Uterus (tissue), 4 donors: ENCODE measurements at places on chromosomes 7 and 10.
A peak's percentile ranks its signal among the peaks of the same experiment; 100 is the strongest.

DNA sequence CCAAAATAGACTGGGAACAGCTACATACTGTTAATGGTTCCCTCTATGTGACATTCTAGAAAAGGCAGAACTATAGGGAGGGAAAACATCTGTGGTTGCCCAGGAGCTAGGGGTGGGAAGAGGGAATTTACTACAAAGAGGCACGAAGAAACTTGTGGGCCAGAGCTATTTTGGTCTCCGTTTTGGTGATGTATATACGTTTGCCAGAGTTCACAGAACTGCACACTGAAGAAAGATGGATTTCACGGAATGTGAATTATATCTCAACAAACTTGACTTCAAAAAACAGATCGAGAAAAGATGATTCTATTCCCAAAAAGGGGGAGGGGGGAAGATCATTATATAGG, 386 bp upstream of the AS3MT start:
- no peak for DNase-seq
- peak overlapping the region; percentile 43 for H3K4me3 ChIP-seq
- H3K36me3 ChIP-seq: no peaks in the 10 kb centered on the region

- no peak overlapping the region for H3K27ac ChIP-seq
- H3K4me1 ChIP-seq: no peaks in the 10 kb centered on the region
- no peaks in the 10 kb centered on the region for H3K36me3 ChIP-seq
- H3K4me3 ChIP-seq: no peak overlapping the region
- no peak for DNase-seq
These were observed 11.6 kb upstream of the NKX2-3 start for GRCh38 chr10:99520847-99521764.

DNA sequence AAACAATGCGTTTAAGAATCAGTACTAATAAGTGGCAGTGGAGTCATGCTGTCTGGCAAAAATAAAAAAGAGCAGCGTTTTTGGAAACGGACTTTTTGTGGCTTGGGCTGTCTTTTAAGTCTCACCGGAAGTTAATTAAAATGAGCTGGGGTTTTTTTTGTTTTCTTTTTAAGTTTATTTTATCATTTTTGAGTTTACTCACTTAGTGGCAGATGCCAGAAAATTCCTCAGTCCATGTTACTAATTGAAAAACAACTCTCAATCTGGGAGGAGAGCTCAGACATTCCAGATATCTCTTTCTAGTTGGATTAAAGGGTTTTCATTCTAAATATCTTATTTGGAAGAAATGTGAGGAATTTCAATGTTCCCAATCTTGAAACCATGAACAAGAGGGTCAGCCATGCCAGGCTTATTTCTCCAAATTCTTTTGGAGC, 133.8 kb upstream of the AGR3 start:
- no peaks in the 10 kb centered on the region for H3K27me3 ChIP-seq
- H3K36me3 ChIP-seq: no peaks in the 10 kb centered on the region
- DNase-seq: no peak
- H3K4me3 ChIP-seq: no peak overlapping the region
- H3K4me1 ChIP-seq: no peaks in the 10 kb centered on the region

DNA sequence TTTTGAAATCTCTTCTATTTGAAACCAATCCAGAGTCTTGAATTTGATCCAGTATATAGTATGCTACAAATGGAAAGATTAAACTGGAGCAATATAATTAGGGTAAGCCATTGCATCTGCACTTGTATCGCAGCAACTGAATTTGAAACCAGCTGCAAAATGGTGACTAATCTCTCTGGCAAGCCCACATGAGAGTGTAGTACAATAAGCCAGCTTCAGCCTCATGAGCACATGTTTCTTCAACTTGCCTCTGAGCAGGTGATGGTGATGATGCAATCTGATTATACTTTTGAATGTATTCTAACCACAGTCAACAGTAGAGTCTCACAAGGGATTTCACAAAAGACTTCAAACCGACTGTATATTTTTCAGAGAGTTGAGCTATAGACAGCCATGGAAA, 829 bp upstream of the RPA3 start:
- no peak overlapping the region for H3K4me3 ChIP-seq
- no peaks in the 10 kb centered on the region for H3K27me3 ChIP-seq
- no peaks in the 10 kb centered on the region for H3K36me3 ChIP-seq
- H3K4me1 ChIP-seq: no peaks in the 10 kb centered on the region
- peak overlapping the region; percentile 10 for H3K27ac ChIP-seq

GRCh38 chr7:24914465-24914859, 65.5 kb downstream of the OSBPL3 start:
- no peak overlapping the region for H3K4me3 ChIP-seq
- DNase-seq: no peak
- no peaks in the 10 kb centered on the region for H3K36me3 ChIP-seq

- no peak for DNase-seq
- no peaks in the 10 kb centered on the region for H3K4me1 ChIP-seq
- H3K4me3 ChIP-seq: no peak overlapping the region
- H3K36me3 ChIP-seq: no peaks in the 10 kb centered on the region
- H3K27ac ChIP-seq: no peak overlapping the region
- no peaks in the 10 kb centered on the region for H3K27me3 ChIP-seq
These were observed 152.6 kb downstream of the POU6F2 start for GRCh38 chr7:39130274-39130673.

DNA sequence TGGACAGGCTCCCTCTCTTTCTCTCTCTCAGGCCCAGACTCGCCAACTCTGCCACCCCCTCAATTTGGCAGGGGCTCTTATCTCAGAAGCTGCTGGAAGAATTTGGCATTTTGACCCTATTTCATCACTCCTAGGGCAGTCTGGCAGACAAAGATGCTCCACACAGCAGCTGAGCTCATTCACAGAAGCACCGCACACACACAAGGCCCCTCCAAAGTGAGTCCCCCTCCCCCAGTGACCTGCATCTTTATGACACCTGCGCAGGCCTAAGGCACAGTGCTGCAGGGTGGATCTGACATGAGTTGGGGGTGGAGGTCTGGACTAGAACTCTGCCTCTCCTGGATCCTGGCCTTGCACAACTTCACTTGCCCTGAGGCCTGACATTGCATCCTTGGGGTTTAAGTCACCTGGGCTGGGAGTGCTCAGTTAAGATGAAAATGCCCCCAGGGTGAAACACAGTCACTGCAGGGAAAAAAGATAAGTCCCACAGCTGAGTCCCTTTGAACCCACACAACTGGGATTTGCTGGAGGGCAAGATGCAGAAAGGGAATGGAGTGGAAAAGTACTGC, 41.1 kb upstream of the DUSP5 start:
- no peaks in the 10 kb centered on the region for H3K4me1 ChIP-seq
- no peaks in the 10 kb centered on the region for H3K36me3 ChIP-seq
- no peak for DNase-seq
- no peaks in the 10 kb centered on the region for H3K27me3 ChIP-seq
- H3K27ac ChIP-seq: no peak overlapping the region

- no peaks in the 10 kb centered on the region for H3K36me3 ChIP-seq
- H3K4me1 ChIP-seq: peaks cover 11% of the 10 kb centered on the region
- DNase-seq: no peak
- H3K4me3 ChIP-seq: no peak overlapping the region
- H3K27me3 ChIP-seq: no peaks in the 10 kb centered on the region
These were observed 3.2 kb downstream of the HTRA1 start for GRCh38 chr10:122464586-122464985.

DNA sequence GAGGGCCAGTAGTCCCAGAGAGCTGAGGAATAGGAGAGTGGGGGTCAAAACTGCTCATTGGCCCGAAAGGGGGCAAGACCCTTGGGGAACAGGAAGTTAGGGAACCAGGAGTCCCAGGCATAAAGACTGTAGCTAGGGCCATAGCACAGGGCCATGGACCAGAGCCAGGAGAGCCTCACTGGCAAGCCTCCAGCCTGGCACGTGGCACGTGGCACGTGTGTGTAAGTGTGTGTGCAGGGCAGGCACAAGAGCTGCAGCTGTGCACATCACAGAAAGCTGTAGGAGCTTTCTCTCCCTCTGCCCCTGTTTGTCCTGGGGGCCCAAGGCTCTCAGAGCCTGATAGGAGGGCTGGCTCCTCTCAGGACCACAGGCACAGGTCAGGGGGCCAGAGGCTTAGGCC, 47.8 kb upstream of the SLF2 start:
- no peaks in the 10 kb centered on the region for H3K36me3 ChIP-seq
- DNase-seq: no peak
- H3K4me1 ChIP-seq: no peaks in the 10 kb centered on the region
- H3K4me3 ChIP-seq: no peak overlapping the region
- H3K27me3 ChIP-seq: no peaks in the 10 kb centered on the region

GRCh38 chr10:25036381-25036780, 20.0 kb downstream of the THNSL1 start:
- no peak overlapping the region for H3K27ac ChIP-seq
- no peak for DNase-seq
- no peak overlapping the region for H3K4me3 ChIP-seq
- H3K4me1 ChIP-seq: no peaks in the 10 kb centered on the region
- no peaks in the 10 kb centered on the region for H3K27me3 ChIP-seq

- H3K4me1 ChIP-seq: no peaks in the 10 kb centered on the region
- no peak overlapping the region for H3K4me3 ChIP-seq
- no peaks in the 10 kb centered on the region for H3K36me3 ChIP-seq
- H3K27me3 ChIP-seq: no peaks in the 10 kb centered on the region
- no peak for DNase-seq
These were observed 24.5 kb downstream of the RSU1 start for GRCh38 chr10:16792675-16793074.

DNA sequence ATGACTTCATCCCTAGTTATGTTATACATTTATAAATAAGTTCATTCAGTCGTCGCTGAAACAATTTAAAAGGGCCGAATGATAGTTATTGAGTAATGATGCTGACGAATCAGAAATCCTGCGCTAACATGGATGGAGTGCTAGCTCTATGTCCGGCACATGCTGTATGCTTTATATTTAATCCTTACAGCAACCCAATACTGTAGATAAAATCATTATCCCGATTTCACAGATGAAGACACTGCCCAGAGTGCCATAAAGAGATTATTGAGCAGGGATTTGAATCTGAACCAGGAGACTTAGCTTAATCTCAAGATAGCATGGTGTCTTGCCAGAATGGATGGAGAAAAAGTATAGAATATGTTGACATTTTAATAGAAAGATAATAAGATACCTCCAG, 1.1 kb upstream of the ICA1 start:
- no peaks in the 10 kb centered on the region for H3K4me1 ChIP-seq
- no peaks in the 10 kb centered on the region for H3K27me3 ChIP-seq
- H3K36me3 ChIP-seq: no peaks in the 10 kb centered on the region
- no peak for DNase-seq
- no peak overlapping the region for H3K4me3 ChIP-seq
- H3K27ac ChIP-seq: no peak overlapping the region

GRCh38 chr7:44377681-44378421, 52.5 kb upstream of the CAMK2B start:
- no peaks in the 10 kb centered on the region for H3K27me3 ChIP-seq
- no peaks in the 10 kb centered on the region for H3K4me1 ChIP-seq
- no peak overlapping the region for H3K27ac ChIP-seq
- H3K36me3 ChIP-seq: no peaks in the 10 kb centered on the region

GRCh38 chr10:103227416-103227815, 18.3 kb upstream of the RPEL1 start:
- H3K4me3 ChIP-seq: no peak overlapping the region
- no peak overlapping the region for H3K27ac ChIP-seq
- no peaks in the 10 kb centered on the region for H3K36me3 ChIP-seq
- H3K4me1 ChIP-seq: no peaks in the 10 kb centered on the region
- H3K27me3 ChIP-seq: no peaks in the 10 kb centered on the region
- DNase-seq: no peak

DNA sequence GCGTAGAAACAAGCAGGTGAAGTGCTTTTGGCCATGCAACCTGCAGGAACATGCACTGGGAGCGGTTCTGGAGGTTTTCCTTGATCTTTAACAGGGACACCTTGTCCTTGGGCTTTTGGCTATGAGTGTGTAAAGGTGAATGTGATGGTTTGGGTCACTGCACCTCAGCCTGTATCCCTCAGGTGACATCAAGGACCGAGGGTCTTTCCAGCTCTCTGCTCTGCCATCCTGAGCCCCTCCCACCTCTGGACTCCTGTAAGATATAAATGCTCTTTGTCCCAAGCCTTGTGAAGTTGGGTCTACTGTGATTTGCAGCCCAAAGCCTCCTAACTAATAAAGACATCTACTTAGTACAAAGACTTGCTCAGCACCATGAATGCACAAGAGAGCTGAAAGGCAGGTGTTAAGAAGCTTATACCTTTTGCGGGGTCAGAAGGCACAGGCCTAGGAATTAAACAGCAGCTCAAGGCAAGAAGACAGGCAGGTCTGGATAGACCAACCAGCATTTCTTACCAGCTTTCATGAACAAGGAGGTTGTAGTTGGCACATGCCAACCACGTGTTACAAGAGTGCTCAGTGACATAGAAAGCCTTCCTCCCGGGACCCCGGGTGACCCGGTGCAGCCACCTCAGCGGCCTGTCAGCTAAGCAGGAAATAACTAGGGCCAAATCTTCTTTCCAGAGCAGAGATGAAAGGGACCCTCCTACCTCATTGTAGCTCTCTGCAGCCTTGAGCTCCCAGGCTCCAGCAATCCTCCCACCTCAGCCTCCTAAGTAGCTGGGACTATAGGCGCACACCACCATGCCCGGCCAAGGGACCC, 89.9 kb downstream of the CARD11 start:
- no peak overlapping the region for H3K4me3 ChIP-seq
- H3K36me3 ChIP-seq: no peaks in the 10 kb centered on the region
- no peak overlapping the region for H3K27ac ChIP-seq
- H3K4me1 ChIP-seq: no peaks in the 10 kb centered on the region
- no peaks in the 10 kb centered on the region for H3K27me3 ChIP-seq

- H3K4me1 ChIP-seq: no peaks in the 10 kb centered on the region
- no peak overlapping the region for H3K4me3 ChIP-seq
- peak overlapping the region; percentile 9 for H3K27ac ChIP-seq
- DNase-seq: no peak
- no peaks in the 10 kb centered on the region for H3K36me3 ChIP-seq
These were observed 121.9 kb downstream of the SMURF1 start for GRCh38 chr7:99021941-99022560.

DNA sequence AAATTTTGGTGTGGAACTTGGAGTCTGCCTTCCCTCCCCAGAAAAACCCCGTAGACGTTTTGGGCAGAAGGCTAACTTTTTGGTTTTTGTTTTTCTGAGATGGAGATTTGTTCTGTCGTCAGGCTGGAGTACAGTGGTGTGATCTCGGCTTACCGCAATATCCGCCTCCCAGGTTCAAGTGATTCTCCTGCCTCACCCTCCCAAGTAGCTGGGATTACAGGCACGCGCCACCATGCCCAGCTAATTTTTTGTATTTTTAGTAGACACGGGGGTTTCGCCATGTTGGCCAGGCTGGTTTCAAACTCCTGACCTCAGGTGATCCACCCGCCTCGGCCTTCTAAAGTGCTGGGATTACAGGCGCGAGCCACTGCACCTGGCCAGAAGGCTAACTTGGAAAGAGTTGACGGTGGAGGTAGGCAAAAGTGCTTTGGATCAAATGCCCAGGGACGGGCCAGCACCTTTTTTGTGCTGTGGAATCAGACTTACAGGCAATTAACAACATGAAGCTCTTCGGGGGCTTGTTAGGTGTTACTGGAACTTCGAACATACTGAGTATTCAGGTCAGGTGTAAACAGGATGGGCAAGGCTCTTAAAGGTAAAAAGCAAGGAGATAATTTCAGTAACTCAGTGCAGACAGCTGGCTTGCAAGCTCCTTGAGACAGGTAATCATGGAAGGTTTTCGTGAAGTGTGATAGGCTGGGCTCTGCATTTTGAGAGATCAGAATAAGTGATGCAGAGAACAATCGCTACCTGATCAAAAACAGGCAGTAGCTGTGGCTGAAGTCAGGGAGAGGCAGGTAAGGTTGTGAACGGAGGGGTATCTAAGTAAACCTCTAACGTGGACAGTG, 1.8 kb downstream of the PPP1R35 start:
- H3K4me1 ChIP-seq: peaks cover 22% of the 10 kb centered on the region
- no peaks in the 10 kb centered on the region for H3K36me3 ChIP-seq
- peak overlapping the region; percentile 96 for H3K27ac ChIP-seq
